ENCODE measurements at places on chromosomes 13 and 19.

- no peak for DNase-seq
These were observed 5.3 kb upstream of the GRTP1 start for GRCh38 chr13:113369189-113369588.

DNA sequence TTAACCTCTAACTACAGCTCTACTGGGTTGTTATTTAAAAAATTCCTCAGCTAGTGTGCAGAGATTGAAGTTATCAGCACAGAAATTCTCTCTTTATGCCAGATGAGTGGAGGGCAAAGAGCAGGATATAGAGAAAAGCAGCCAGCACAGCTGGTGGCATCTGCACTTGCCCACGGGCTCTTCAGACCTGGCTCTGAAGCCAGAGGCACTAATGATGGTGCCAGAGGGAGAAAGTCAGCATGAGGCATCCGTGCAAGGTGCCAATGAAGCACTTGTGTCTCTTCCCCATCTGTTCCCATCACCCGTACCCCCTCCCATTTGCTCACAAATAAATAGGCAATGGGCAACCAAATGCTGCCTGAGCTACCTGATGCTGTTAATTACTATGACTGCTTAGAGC is 138.9 kb downstream of the OLFM4 start:
- DNase-seq, result no peak

DNA sequence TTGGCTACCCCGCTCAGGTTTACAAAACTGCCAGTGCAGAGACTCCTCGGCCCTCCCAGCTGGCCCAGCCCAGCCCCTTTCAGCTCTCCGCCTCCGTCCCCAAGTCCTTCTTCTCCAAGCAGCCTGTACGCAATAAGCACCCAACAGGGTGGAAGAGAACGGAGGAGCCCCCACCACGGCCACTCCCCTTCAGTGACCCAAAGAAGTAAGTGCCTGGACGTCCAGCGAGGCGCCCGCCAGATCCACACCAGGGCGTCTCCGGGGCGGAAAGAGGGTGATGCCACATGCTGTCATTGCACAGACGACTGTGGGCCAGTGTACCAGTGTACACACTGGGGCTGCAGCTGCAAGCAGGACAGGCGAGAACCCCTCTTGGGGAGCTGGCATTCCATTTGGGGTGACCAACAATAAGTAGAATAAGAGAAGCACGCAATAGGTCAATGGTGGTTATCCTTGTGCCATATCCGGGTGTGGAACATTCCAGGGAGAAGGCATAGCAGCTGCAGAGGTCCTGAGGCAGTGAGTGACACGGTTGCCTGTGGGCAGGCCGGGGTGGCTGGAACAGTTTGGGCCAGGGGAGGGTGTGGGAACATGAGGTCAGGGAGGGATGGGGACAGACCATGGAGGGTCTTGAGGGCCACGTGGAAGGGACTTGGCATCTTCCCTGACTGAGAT is 41.3 kb downstream of the DPF1 start:
- no peak for DNase-seq

GRCh38 chr19:17292301-17293074 is 10.7 kb downstream of the ABHD8 start:
- peak; percentile 82 for DNase-seq

DNA sequence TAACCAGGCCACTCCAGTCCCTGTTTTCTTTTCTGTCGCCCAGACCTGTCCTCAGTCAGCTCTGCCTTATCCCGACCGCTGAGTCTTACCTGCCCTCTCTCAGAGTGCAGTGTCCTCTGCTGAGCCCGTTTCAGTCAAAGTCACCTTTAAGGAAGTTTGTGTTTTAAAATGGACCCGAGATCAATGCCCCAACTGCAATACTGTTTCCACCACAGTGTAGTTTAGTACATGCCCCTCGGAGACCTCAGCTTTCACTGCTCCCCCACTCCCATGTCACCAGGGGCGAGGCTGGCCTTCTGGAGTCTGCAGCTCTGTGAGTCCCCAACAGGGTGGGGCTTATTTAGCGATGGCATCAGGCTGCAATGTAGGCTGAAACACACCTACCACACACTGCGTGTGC is 248.4 kb upstream of the TSHZ3 start:
- DNase-seq, result no peak

Data from activated naive CD4-positive, alpha-beta T cell treated with Interleukin-2 at 50 U/mL for 16 hours (primary cell).